NCI-H460 (cell line): ENCODE measurements at places on chromosomes 12 and 14.

- peak; percentile 30 for DNase-seq
Measured at GRCh38 chr12:107990325-107990724, 138.8 kb upstream of the WSCD2 start.

DNA sequence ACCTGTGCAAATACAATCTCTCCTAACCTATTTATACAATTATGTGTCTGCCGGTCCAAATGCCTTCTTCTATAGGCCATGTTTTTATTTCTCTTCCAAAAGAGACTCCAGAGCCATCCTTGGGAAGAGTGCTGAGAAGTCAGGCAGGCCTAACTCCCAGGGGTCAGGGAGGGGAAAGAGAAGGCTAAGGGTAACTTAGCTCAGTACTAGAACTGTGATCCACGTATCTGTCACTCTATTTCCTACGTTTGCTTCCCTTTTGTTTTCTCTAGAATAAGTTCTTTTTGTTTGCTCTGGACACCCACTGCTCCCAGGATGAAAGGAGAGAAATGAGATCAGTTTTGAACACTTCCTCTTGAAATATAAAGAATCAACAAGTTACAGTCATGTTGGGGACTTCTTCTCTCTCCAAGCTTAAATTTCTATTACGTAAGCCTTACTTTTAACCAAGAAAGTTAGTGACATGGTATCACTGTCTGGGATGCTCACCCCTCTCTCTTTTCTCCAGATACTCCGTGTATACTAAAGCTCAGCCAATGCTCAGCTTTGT lies 79.2 kb downstream of the DAD1 start:
- no peak for DNase-seq

DNA sequence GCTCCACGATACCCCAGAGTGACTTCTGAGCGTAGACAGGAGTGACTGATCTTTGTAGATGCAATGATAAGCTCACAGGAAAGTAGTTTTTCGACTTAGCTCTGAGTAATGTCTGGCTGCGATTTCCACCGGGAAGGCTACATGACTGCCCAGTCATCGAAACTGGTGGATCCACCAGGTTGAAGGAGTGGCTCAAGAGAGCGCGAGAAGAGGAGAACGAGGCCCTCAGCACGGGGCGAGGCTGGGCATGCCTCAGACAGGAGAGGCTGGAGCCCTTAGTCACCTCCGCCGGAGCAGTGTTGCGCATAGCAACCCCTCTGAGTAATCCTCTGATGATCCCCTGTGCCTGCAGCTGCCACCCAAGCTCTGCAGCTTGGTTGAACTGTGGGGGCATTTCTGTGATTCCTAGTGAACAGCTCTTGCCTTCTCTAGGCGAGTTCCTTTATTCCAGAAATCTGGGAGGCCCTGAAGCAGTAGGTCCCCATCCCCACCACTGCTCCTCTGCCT lies 25.6 kb downstream of the ELK3 start:
- peak; percentile 61 for DNase-seq

DNA sequence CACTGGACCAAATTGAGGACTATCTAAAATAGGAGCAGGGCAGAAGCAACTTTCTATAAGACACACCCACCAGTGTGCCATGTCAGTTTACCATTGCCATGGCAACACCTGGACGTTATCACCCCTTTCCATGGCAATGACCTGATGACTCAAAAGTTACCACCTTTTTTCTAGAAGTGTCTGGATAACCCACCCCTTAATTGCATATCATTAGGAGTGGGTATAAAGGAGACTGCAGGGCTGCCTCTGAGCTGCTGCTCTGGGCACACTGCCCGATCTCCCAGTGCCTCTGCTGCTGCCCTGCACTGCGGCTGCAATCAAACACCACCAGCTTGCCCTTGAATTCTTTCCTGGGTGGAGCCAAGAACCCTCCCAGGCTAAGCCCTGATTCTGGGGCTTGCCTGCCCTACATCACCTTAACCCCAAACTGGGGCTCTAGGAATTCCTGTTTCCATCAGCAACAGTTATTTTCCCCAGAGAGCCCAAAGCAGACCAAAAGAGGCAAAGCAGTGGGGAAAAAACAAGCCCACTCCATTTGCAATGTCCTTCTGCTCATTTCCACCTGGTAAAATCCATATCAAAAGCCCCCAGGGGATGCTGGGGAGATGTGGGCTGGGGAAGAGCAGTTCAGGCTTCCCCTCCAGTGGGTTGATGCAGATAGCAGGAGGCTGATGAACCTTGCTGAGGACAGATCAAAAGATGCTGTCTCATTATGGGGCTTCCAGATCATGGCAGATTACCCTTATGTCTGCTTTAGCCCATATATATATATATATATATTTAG lies 129.5 kb upstream of the NCOR2 start:
- DNase-seq = no peak

- DNase-seq = no peak
Measured at GRCh38 chr12:63098851-63099250, 52.1 kb downstream of the AVPR1A start.

DNA sequence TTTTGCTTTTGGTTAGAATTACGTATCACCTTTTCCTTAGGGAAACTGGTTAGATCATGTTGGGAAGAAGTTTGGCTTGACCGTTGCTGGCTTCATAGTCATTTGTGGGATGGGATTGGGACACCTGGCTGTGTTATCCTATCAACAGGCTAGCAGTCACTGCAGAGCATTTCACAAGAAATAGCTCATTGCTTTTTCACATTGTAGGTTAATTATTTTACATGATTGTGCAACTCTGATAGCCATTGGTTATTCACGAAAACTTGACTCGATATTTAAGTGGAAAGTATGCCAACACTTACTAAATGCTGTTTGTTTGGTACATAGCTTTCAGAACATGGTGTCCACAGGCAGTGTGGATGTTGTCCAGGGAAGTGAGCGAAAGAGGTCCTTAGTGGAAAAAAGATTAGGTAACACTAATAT lies 89.4 kb downstream of the NKX2-1 start:
- DNase-seq = no peak

- no peak for DNase-seq
Measured at GRCh38 chr12:52367876-52368275, 595 bp upstream of the KRT85 start.

- peak; percentile 83 for DNase-seq
Measured at GRCh38 chr12:131896080-131896810, 1.8 kb downstream of the ULK1 start.

DNA sequence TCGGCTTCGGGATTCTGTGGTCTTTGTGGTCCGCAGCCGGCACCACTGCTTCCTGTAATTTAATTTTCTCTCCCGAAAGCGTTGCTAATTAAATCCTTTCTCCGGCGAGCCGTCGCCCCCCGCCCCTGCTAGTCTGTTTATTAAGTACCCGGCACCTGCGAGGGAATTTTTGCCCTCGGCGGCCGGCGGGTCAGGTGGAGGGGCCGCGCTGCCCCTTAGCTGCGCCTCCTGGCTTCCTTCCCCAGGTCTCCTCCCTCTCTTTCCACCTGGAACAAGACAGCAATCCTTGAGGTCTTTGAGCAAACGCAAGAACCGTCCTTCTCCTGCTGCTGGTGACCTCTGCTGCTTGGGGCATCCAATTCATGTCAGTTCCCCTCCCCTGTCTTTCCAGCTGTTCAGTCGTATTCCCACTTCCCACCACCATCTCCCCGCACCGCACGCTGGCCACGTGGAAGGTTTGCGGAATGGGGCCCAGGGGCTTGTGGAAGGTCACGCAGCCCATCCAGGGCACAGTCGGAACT lies 16.2 kb downstream of the ZDHHC22 start:
- no peak for DNase-seq

DNA sequence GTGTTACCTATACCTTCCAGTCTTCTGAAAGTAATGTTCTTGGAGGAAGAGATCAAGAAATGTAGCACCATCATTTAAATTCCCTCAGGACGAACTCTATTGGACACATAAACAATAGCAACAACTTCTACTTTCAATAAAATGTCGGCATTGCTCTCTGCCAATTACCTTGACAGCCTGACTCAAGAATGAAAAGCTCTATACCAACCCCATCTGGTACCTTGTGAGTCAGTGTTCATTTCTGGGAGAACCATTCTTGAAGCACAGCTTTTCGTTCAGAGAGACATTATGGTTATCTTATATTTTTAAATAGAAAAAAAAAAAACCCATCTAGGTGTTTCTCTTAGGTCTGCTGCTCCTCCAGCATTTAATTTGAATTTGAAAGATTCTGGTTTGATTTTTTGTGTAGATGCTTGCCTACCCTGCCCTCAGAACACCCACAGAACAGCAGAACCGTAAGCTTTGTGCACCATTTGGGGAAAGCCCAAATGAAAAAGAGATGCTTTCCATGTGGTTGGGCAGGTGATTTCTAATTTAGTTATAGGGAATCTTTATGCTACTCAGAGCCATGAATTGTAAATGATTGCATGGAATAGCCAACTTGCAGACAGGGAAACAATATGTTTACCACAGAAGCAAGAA lies 156.0 kb downstream of the SAMD4A start:
- DNase-seq = peak; percentile 43

DNA sequence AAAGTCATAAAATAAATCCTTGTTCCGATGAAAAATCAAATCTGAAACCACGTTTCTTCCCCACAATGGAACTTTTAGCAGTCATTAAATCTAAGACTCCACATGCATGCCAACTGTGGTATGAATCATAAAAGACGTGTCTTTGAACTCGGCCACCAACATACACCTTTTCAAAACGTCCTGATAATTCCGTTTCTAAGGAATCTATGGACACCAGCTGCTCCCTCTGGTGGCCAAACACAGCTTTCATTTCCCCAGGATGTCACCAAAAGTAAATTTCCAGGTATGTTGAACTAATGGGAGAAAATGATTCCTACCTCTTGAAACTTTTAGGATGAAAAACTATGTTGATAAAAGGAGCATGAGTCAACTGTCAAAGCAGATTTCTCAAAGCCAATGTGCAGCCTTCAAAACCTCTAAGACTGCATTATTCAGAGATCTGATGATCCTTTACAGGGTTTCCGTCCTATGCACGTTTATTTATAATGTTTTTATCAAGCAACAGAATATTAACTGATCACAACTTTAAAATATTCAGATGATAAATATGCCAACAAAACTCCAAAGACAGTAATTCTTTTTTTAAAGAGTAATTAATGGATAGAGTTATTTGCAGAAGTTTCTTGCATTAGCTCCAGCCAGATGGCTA lies 96.2 kb downstream of the CIT start:
- DNase-seq = peak; percentile 44

- no peak for DNase-seq
Measured at GRCh38 chr12:50914872-50915484, 37.4 kb upstream of the HIGD1C start.

DNA sequence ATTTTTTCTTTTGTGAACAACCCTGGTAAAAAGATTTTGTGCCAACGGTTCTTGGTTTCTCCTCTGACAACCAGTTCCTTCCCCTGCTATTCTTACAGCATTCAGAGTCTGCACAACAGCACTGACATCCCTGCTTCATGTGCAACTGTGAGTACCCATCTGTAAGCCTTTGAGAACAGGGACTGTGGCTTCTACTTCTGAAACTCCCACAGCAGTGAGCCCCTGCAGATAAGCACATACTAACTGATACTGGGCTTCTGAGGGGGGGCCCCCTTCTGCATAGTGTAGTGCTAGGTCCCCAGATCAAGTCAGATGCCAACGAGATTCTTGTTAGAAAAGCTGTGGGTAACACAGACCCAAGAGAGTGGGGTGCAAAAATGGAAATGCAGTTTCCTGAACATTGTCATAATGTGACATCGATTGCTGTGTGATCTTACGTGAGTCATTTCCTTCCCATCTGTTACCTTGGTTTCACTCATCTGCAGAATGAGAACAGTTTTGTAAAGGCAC lies 11.1 kb upstream of the NINJ2 start:
- DNase-seq = no peak

DNA sequence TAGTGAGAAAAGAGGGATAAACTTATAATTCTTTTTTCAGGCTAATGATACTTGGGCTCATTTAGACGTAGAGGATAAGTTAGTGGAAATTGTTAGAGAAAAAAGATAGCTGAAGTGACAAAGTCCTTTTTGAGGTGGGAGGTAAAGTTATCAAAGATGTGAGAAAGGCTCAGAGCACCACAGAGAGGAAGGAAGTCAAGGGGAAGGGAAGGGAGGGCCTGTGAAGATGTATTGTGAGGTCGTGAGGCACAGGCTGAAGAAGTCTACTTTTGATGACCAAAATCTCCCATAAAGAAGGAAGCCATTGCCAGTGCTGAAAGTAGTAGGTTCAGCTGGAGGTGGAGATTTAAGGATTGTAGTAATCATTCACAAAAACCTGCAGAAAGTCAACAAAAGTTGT lies 19.4 kb upstream of the PTGDR start:
- DNase-seq = no peak

DNA sequence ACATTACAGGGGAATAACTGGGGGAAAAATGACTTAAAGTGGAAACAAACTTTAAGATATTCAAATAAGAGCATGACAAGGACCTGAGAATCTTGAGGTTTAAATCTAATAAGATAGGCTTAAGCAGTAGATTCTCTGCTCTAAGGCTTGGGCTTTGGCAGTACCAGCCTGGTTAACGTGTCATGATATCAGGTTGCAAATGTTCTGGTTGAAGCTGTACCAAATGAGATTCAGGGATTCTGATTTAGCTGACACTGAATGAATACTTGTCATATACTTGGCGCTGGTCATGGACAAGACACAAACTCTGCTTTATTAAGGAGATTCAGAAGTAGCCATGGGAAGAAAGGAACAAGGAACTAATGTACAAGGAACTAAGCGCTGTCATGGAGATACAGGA lies 6.1 kb downstream of the TCP11L2 start:
- no peak for DNase-seq

GRCh38 chr14:94120667-94121340 lies 8.6 kb downstream of the IFI27L2 start:
- no peak for DNase-seq
